ENCODE measurements at places on chromosomes 2 and 18.

- DNase-seq, result peak; percentile 45
Observed at GRCh38 chr2:172100080-172100934, 2.4 kb downstream of the DLX2 start.

DNA sequence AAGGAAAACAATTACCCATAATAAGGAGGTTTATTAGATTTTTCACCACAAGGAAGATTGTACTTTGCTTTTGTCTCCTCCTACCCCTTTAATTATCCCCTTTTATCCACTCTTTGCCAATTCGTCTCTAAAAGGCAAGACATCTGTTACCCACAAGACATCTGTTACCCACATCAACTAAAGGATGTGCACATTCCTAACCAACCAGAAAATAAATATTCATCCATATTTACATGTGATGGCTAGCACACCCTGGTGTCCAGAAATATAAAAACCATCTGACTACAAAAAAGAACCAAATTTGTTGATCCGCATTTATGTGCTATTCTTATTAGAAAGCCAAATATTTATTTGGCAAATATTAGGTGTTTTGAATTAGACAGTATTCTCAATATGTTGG lies 35.7 kb downstream of the ACVR1C start:
- no peak for DNase-seq

DNA sequence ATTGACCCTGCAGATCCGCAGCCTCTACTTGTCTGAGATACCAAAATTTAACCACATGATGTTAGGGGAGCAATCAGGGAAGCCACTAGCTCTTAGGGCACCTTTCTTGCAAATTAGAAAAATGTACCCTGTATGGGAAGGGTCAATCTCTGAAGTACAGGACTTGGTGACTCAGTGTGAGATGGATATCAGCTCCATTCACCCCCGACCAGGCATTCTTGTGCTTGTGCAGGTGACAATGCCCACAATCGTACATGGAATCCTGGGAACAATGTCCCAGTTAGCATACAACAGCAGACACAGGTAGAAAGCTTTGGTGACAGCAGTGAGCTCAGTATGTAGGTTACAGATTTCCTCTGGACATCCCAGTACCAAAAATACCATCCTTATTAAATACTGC lies 137.7 kb upstream of the ITGB6 start:
- no peak for DNase-seq

DNA sequence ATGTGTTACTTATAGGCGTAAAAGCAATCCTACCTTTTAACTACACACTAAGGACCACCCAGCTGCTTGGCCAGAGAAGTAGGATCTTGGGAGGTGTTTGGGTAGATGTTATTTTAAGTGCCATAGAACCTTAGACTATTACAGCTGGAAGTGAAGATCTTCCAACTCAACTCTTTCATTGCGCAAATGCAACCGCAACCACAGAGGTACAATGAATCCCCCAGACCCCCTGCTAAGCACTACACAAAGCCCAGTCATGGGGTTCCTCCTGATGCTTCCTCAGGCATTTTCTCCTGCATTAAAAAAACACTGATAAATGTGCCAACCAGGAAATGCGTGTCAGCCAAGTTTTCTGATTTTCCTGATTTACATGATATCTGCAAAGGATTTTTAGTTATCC lies 246.0 kb downstream of the LRRTM1 start:
- no peak for DNase-seq

DNA sequence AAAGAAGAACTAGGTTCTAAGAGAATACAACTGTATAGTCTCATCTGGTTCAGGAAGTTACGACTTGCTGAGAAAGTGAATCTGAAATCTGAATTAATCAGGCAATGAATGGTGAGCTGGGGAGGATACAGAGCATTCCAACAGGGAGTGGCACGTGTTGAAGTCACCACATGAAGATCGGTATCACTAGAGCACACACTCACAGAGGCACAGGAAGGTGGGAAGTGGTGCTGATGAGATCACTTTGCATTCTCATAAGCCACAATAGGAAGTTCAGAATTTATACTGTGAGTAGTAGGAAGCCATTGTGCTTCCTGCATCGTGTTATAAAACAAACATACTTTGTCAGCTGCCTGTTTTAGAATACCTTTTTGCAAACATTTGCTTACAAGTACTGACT lies 615.0 kb upstream of the DDX18 start:
- no peak for DNase-seq

DNA sequence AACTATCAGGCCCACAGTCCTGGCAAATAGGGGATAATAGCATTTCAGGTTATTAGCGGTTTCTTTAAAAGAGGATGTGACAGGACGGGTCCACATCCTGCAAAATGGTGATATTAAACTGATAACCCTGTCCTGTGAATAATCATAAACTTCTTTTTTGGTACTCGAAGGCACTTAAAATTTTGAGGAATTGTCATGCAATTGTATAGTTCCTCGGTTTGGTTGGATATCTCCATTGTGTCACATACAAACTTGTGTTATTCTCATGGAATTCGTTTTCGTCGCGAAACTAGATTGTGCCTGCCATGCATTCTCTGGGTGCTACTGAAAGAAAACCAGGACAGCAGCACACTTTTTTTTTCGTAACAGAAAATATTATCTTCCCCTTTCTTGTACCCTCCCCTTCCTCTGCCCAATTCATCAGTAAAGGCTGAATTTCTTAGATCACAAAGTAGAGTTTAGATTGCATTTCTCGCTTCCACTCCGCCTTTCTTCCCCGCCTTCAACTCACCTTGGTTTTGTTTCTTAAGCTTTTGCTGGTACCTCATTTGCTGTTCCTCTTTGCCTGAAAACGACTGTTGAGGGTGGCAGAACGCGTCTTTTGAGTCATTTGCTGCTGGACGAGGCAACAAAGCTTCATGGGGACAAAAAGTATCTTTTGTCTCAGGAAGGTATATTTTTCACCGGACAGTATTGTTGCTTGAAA lies 1.3 kb downstream of the CERS6 start:
- DNase-seq, result peak; percentile 54

- DNase-seq, result peak; percentile 55
Observed at GRCh38 chr2:196160101-196160500, 11.3 kb downstream of the STK17B start.

DNA sequence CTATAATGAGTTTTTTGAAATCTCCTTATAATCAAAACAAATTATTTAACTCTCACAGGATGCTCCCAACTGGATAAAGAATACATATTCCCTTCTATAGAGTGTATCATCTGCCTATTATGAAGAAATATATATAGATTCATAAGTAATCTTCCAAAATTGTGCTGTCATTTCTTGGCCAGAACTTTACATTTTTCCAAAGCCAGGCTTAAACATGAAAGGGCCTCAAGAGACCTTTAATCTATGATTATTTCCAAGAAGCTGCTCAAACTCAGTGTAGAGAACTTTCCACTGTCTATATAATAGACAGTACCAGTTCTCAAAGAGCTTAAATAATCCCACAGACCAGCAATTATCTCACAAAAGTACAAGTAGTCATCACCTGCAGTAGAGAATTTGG lies 211.0 kb downstream of the AKAIN1 start:
- no peak for DNase-seq

DNA sequence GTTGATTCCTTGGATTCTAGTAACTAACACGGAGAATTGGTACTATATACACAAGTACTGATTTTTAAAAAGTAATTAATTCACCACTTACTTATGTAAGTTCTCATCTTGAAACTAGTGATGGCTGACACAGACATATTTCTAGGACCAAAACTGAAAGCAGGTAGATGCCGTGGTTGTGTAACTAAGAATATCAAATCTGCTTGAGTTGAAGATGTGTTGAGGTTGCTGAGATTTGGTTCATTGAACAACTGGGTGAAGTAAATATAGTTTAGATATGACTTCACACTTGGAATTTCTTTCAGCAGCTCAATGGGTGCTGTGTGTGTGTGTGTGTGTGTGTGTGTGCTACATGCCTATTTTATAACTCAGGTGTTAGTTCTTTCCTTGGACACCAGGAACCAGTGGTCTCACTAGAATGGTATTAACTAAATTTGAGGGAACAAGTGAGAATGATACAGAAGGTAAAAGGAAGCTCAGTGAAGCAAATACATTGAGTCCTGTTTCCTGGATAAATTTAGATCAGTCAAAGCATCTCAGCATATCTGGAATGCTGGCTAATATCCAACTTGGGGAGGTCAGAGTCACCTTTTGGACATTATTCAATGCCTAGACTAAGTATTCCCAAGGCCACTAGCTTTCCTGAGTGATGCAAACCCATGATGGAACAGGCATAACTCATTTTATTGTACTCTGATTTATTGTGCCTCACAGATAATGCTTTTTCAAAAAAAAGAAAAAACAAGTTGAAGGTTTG lies 110.7 kb upstream of the ZEB2 start:
- no peak for DNase-seq

- no peak for DNase-seq
Observed at GRCh38 chr2:206647985-206648384, 5.7 kb downstream of the FAM237A start.
